ENCODE measurements at places on chromosomes 3 and 15. TPM values are rescaled to one million over a fixed set of nuclear protein-coding genes. Genes with fewer than 3 reads are reported as not detected.
A peak's percentile ranks its signal among the peaks of the same experiment; 100 is the strongest.

SLITRK3 gene
- total RNA-seq = not detected

PLA2G4E gene
- not detected for total RNA-seq

FAH gene
- total RNA-seq = 57.0 TPM

DNA sequence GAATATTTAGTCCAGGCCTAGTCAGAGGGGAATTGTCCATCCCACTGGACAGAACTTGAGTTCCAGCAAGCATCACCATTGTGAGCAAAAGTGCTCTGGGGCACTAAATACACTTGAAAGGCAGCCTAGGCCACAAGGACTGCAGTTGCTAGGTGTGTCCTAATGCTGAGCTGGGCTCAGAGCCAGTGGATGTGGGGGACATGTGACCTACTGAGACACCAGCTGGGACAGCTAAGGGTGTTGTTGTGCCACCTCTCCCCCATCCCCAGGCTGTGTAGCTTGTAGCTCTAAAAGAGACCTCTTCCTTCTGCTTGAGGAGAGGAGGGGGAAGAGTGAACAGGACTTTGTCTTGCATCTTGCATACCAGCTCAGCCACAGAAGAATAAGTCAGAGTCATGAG lies 120.9 kb downstream of the DTWD1 start:
- no peak for DNase-seq

RTP3 gene
- total RNA-seq = not detected

LRRC31 gene
- not detected for total RNA-seq

GP9 gene
- not detected for total RNA-seq

CD276 gene
- not detected for total RNA-seq

GPR62 gene
- not detected for total RNA-seq

SHF gene
- 35.4 TPM for total RNA-seq

C2CD4A gene
- total RNA-seq = not detected

DNA sequence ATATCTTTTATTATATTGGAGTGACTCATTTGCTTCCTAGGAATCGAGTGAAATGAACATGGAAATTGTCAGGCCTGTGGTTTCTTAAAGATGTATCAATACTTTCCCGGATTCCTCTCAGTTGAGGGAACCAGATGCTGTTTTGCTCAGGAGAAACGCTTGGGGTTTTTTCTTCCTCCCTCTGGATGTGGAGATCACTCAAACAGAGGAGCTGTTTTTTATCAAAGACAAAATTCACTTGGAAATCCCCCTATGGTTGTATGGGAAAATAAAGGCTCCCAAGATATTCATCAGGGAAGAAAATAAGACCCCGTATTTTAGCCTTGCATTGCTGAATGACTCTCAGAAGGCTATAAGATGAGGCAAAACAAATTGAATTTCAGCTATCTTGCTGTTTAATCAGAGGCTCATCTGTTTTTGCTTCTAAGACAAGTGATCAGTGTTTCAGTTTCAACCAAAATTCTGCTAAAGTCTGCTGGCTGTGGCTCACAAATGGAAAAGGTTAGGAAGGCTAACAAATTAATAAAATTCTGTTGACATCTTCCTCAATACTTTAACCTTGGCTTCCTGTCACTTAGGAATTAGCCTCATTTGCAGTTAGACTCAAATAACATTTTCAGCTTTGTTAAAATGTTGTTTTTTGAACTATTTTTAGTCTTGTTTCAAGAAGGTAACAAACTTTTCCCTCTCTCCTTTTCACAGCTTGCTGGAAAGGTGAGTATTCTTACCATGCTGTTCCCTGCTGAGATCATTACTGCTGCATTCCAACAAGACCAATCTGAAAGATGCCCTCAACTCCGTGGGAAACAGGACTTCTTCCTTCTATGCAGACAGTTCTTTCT lies 83.6 kb downstream of the COL6A5 start:
- no peak for DNase-seq

SEMA7A gene
- 41.6 TPM for total RNA-seq

- no peak for DNase-seq
Observed at GRCh38 chr3:187042874-187043458, 96.3 kb downstream of the RPL39L start.

DNA sequence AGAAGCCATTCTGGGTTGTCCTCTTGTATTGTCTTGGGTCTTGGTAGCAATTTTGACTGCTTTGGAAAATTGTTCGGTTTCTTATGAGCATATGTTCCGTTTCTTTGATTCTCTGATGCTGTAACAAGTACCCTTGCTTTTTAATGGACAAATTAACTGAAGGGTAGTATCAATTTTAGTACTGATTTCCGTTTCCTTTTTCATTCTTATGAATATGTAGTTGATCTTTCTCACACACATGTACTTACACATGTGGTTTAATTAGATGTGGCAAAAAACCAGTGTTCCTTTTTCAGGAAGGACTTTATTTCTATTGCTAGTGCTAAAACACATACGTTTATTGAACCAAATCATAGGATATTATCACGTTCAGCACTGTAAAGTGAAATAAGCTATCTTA lies 119.1 kb downstream of the TCF12 start:
- no peak for DNase-seq

DNA sequence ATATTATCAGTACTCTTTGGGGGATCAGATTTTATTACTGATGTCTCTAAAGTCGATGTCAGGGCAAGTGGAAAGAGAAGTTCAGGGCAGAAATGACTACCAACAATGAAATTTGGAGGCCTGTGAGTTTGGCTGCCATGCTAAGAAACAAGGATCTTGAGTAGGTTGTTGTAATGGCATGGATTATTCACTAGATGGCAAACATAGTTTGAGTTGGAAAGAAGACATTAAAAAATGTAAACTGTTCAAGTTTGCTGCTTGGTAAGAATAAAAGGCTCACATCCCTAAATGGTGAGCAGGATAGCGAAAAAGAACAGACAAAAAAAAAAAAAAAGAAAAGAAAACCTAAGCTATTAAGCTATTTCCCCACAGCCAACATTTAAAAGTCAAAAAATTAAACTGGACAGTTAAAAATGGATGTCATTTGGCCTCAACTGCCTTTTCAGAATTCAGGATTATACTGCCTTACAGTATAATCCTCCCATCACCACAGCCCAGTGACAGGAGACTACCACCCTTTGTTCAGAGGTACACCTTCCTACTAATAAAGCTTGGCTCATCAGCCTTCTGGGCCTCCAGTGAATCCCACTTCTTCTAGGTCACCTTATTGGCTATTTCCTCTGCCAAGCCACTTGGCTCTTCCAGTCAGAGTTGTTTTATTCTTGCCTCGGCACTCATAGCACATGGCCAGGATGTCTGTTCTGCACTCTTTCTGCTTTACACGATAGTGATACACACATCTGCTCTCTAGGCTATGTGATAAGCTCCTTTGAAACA lies 163.7 kb downstream of the PLD1 start:
- DNase-seq = peak; percentile 67

RYR3 gene
- not detected for total RNA-seq

DNA sequence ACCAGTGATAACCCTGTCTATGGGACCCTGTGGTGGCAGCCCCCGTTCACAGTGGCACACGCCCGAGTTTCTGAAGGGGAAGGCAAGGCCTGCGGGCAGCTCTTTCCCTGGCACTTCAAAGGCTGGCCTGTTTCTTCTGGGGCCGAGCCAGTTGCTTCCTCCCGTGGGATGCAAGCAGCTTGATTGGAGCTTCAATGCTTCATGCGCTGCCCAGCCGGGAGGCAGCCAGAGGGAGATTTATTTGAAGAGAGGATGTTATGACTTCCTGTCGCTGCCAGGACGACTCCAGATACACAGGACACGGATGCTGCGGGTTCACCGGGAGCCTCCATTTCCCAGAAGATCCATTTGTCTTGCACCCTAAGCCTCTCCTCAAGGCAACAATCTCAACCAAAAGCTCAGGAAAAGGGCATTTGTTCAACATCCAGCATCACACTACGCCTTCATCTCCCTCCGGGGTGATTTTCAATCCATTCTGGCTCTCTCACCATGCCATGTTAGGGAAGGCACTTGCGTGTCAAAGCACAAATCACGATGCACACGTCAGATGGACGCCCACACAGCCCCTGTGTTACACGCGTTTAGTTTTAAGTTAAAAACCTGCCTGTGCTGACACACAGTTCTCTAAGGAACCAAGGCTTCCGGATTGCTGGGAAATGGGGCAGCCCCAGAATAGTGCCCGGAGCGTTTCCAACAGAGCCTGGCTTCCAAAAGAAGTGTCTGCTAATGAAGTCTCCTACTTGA lies 330.2 kb downstream of the OCA2 start:
- no peak for DNase-seq

ACTRT3 gene
- 4.2 TPM for total RNA-seq

VGLL3 gene
- total RNA-seq = not detected

- peak; percentile 69 for DNase-seq
Observed at GRCh38 chr3:25904206-25904605, 114.3 kb downstream of the OXSM start.

RPL22L1 gene
- total RNA-seq = 8.4 TPM

DNA sequence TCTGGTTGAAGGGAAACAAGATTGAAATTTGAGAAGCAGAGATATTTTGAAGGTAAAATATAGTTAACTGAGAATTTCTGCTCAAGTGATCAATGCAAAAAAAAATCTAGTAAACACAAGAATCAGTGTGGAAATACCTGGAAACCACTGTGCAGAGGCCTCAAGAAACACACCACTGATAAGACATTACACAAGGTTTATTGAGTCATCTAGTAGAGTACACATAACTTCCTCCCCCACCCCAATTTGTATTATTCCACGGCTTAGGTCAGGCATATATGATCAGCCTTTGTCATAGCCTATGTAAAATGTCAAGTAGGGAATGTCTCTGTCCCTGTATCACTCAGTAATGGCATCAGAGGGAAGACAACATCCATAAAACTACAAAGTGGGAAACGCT lies 447.8 kb upstream of the BCHE start:
- no peak for DNase-seq

- no peak for DNase-seq
Observed at GRCh38 chr3:130825762-130826299, 68.1 kb upstream of the ATP2C1 start.

MEGF11 gene
- total RNA-seq = not detected

DNA sequence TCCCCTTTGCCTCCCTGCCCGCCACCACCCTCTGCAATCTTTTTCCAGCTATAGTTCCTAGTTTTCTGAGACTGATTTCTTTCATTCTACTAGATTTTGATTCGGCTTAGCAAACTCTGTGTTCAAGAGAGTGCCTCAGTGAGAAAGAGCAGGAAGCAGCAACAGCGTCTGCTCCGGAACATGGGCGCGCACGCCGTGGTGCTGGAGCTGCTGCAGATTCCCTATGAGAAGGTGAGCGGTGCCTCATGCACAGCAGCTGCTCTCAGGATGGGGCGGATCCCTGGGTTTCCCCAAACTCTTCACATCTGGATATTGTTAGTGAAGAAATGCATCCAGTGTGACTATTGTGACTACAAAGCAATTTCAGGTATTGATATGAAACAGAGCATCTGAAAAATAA lies 191.8 kb downstream of the ITPR1 start:
- DNase-seq = no peak

- DNase-seq = no peak
Observed at GRCh38 chr3:129715854-129716253, 109.4 kb upstream of the PLXND1 start.

GRCh38 chr3:25818335-25818734 lies 28.4 kb downstream of the OXSM start:
- DNase-seq = no peak

DNA sequence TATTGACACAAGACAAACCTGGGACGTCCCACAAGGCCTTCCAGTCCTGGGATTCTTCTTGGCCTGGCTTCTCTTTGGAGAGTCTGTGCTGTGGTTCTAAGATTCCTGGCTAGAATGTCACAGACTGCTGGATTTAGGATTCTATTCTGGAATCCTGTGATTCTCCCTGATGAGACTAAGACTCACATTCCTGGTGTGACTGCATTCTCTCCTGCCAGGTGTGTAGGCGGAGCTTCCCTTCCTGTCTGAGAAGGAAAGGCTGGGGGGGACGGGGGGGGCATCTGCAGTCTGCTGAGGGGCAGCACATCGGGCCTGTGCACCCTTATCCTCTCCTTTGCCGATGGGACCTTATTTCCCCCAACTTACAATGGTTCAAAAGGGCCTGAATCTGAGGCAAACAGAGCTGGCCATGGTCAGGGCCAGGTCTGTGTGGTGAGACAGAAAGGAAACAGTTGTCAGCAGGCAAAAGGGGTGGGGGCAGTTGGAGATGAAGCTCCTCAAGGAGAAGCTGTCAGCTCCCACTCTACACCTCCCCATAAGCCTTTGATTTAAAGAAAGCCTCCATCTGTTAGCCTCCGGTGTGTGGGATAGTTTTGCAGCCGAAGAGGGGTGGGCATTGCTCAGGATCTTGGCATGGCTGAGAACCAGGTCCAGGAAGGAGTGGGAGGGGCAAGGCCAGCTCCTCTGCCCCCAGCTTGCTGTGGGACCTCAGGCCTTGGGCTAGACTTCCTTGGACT lies 30.9 kb downstream of the VIPR1 start:
- DNase-seq = no peak

GRCh38 chr3:189903562-189904250 lies 217.0 kb downstream of the P3H2 start:
- DNase-seq = no peak

GRCh38 chr3:22013641-22014040 lies 262.6 kb upstream of the ZNF385D start:
- no peak for DNase-seq

TMEM207 gene
- total RNA-seq = not detected

SLC22A13 gene
- 0.90 TPM for total RNA-seq

DNA sequence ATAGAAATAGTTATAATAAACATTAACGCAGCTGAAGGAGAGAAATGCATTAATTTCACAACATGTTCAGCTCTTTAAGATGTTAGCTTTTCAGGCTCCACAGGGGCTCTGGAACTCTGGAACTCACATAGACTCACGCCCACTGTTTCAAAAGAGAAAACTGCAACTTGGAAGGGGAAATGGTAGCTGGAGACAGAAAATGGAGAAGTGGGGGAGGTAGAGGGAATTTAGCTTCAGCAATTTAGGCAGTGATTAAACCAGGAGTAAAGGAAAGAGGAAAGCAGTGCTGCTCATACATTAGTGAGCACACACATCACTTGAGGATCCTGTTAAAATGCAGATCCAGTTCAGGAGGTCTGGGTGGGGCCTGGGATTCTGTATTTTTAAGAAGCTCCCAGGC lies 274.8 kb upstream of the TRIM42 start:
- DNase-seq = no peak

CCR9 gene
- total RNA-seq = not detected

MOBP gene
- total RNA-seq = not detected

ATP10A gene
- total RNA-seq = not detected

- DNase-seq = no peak
Observed at GRCh38 chr3:78742491-78742890, 1025.3 kb downstream of the ROBO1 start.

COLQ gene
- total RNA-seq = 8.9 TPM

GRCh38 chr15:70514251-70514650 lies 249.1 kb downstream of the UACA start:
- no peak for DNase-seq

GRCh38 chr3:4742359-4742758 lies 236.9 kb upstream of the BHLHE40 start:
- DNase-seq = no peak
